ENCODE measurements at places on chromosomes 2 and 18.

- no peak for DNase-seq
Observed at GRCh38 chr2:45909171-45909565, 257.7 kb downstream of the PRKCE start.

DNA sequence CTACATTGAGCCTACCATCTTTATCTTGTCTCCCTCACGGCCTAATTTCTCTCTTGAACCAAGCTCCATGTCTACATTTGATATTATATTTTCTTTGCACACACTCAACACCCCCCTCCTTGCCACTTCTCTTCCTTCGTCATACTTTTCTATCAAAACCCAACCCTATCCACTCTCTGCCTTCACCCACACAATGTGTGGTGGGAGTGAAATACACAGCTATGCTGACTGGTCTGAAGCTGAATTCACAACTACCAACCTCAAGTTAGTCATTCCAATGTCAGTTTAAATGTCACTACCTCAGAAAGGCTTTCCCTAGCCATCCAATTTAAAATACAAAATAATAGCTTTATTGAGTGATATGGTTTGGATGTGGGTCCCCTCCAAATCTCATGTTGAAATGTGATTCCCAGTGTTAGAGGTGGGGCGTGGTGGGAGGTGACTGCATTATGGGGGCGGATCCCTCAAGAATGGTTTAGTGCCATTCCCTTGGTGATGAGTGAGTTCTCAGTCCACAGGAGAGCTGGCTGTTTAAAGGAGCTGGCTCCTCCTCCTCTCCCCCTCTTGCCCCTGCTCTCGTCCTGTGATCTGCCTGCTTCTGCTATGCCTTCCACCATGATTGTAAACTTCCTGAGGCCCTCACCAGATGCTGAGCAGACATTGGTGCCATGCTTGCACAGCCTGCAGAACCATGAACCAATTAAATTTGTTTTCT lies 112.1 kb downstream of the DTNB start:
- DNase-seq: peak; percentile 51

DNA sequence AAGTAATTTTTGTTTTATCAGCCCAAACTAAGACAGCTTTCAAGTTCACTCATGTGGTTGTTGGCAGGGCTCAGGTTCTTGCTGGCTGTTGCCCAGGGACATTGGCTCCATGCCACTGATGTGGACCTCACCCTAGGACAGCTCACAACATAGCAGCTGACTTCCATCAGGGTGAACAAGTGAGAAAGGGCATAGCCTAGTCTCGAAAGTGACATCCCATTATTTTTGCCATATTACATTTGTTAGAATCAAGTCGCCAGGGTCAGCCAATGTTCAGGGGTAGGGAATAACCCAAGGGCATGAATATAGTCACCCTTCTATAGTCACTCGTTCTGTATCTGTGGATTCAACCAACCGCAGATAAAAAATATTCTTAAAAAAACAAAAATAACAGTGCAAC lies 10.7 kb upstream of the CWC22 start:
- no peak for DNase-seq

GRCh38 chr2:39368846-39369245 lies 68.2 kb downstream of the MAP4K3 start:
- no peak for DNase-seq

- DNase-seq: no peak
Observed at GRCh38 chr2:28595323-28595722, 99.5 kb downstream of the PLB1 start.

- DNase-seq: no peak
Observed at GRCh38 chr2:80322311-80322920, 17.9 kb upstream of the LRRTM1 start.

- no peak for DNase-seq
Observed at GRCh38 chr18:47821314-47821713, 109.1 kb downstream of the SMAD2 start.

DNA sequence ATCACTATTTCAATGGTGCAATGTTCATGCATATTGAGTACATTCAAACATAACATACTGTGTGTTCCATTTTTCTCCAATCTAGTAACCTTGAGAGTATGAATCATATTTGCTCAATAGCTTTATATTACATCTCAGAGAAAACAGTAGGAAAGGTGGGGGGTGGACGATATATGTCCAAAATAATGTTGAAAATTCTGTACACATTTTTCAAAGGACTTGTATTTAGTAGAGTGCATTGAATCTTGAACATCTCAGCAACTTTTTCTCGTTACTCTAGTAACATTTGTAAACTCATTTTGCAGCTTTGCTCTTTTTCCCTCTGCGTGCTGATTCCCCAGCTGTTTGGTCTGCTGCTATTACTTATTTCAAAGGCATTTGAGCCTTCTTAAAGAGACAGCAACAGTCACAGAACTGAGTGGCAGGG lies 1487.0 kb downstream of the LRP1B start:
- DNase-seq: no peak

- no peak for DNase-seq
Observed at GRCh38 chr2:6741229-6741628, 124.5 kb downstream of the CMPK2 start.

- no peak for DNase-seq
Observed at GRCh38 chr2:198595721-198596120, 791.3 kb downstream of the PLCL1 start.

- peak; percentile 42 for DNase-seq
Observed at GRCh38 chr2:135473567-135473966, 57.5 kb downstream of the ZRANB3 start.

DNA sequence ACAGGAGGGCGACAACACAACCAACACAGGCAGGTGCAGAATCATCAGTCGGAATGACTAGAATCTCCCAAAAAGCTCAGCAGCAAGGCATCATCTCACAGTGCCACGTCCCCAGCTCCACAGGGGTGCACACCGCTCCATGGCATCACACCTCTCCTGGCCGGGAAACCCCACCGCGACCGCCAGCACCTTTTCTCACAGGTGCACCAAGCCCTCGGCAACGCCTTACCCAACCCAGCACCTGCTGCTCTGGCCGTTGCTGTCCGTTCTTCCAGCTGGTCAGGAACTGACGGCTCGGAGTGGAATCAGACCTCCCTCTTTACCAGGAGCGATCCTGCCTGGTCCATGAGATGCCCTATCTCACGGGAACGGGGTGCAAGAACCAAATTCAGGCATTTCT lies 61.3 kb downstream of the ZNF516 start:
- no peak for DNase-seq

DNA sequence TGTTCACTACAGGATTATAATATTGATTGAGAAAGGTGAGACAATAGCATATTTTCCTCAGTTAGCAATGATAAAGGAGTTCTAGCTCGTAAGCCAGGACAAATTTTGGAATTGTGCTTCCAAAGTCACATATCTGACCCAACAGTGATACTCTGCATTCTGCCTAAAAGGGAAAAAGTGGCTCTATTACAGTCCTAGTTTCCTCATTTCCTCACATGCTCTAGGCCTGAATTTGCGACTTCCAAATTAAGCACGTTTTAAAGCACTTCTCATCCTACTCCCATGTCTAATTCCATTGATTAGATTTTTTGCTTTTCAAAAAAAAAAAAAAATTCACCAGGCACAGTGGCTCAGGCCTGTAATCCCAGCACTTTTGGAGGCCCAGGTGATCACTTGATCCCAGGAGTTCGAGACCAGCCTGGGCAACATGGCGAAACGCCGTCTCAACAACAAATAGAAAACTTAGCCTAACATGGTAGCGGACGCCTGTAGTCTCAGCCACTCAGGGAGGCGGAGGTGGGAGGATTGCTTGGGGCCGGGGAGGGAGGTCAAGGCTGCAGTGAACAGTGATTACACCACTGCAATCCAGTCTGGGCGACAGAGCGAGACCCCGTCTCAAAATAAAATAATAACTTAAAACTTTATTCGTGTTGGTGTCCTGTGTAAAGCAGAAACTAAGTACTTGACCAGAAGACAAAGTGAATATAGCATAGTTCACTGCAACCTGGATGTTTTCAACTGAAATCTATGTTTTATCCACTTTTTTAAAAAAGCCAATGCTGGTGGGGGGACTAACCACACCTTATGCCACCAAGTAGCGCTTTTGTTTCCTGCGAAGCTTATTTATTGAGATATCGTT lies 1.5 kb downstream of the ESCO1 start:
- DNase-seq: no peak

GRCh38 chr2:143529118-143529720 lies 400.0 kb downstream of the ARHGAP15 start:
- no peak for DNase-seq

DNA sequence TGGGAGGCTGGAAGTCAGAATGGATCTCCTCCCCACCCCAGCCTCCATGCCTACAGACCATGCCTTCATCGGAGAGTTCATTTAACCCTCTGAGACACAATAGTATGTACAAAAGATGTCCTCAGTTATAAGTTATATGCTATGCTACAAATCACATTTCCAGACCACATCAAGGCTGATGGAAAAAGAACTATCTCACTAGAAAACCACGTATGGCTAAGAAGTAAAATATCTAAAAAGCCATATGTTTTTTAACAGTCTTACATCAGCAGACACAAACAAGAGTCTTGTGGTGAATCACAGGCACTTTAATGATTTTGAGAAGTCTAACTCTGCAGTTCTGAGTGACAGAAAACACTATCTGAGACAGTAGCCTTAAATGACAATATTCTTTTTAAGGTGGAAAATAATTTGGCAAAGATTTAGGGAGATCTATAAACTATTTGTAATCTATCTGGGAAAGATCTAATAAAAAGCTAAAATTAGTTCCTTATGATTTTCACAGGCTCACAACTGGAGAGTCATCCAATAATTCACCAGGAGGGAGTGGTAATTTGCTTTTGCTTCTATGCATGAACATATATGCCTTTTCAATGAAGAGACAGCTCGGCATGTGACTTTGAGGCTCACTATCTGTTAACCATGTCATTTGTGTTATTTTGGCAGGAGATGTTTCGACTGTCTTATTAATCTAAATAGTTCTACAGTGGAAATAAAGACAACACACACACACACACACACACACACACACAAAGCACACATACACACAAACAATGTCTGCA lies 197.5 kb downstream of the IRS1 start:
- DNase-seq: no peak

- no peak for DNase-seq
Observed at GRCh38 chr18:9619545-9619944, 5.2 kb upstream of the PPP4R1 start.

DNA sequence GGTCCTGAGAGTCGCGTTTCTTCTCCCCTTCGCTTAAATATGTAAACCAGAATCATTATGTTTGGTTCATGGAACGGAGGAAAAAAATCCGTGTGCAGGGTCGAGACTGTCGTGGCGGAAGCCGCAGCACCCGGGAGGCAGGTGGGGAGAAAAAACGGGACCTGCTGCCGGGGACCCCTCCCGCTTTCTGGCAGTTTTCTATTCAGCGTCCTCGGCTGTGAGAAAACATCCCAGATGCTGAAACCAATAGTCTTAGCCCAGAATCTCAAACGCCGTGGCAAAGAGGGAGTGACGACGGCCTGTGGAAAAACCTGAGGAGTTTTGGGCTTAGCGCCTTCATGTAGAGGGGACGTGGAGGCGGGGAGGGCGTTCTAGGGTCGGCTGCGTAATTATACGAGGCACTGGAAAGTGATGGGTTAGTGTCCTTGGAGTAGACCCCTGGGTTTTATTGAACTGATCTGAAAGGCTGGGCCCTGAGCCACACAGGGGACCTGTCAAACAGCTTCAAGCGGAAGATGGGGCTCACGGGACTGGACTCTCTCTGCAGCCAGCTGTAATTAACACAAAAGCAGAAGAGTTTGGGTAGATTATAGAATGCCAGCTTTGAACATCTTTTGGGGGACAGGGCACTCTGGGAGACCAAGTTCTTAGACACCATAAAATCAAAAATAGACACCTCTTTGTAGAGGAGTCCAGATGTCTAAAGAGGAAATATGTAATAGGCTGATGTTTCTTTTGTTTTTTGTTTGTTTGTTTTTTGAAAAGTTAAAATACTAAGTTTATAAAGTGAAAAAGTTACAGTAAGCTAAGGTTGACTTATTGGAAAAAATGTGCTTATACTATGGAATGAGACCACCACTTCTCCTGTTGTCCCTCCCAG lies 834 bp upstream of the BUB1 start:
- DNase-seq: peak; percentile 22

DNA sequence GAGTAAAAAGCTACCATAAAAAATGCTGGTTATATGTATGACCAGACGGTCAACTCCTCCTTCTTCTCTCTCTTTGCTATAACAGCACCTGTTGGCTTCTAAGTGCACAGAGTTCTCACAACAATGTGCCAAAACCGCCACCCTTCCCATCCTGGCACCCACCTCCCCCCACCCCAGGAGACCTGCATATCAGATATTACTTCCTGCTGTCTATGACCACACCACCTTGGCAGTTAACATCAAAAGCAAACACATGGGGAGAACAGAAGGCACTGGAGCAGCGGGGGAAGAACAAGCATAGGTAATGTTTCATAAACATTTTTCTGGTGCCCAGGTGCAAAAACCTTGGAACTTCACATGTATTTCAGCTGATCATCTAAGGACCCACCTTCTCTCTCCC lies 15.5 kb downstream of the SPRED2 start:
- DNase-seq: no peak

DNA sequence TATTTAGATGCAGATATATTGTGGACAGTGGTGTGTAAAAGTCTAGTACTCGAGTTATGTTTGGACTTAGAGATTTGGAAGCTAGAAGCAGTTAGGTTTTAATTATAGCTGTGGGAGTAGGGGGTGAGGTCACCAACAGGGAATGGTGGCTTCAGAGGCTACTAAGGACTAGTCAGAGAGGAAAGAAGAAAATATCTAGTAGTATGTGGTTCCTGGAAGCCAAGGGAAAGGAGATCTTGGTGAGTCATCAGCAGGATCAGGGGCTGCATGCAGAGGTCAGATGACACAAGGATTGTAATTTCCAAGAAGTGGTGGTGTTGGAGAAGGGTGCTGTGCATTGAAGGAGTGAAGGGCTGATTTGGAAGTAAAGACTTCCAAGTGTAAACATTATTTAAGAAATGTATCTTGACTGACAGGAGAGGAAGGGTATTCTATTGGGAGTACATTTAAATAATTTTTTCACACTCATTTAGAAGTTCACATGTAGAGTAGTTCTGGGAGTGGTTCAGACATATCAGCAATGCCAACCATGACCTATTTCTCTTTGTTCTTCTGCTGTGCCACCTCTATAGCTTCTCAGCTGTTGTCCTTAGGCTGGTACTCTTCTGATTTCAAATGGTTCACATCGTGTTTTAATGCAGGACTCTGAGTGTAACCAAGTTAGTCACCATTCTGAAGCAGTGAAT lies 59.1 kb downstream of the ACSL3 start:
- no peak for DNase-seq

DNA sequence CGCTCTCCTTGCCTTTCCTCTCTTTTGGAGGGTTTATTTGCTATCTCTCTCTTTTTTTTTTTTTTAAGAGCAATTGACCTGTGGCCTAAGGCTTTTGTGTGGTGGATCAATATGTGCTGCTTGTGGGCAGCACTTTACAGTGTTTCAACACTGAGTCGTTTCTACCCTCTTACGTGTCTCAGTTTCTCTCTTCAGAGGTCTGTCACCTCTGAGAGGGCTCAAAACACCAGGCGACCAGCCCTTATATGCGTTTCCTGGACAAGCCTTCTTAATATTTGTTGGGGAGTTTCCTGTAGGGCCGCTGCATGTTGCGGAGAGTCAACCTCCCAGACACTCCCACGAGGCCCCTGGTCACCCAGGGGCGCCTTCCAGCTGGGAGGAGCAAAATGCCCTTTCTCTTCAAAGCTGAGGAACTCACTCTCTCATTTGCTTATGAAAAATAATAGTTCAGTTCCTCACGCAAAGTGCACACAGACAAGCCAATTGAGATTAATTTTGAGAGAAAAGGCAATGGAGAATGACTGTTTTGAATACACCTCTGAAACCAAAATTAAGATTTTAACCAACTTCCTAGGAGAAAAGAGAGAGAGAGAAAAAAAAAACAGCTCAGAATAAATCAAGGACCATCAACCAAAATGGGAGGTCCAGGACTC lies 96.3 kb upstream of the B3GNT2 start:
- no peak for DNase-seq

GRCh38 chr2:75799859-75800258 lies 89.1 kb upstream of the GCFC2 start:
- DNase-seq: no peak

Measured in activated CD4-positive, alpha-beta memory T cell treated with anti-CD3 and anti-CD28 coated beads for 36 hours (primary cell).